ENCODE measurements at places on chromosomes 13 and 19. TPM values are rescaled to one million over a fixed set of nuclear protein-coding genes. Genes with fewer than 3 reads are reported as not detected.

DNA sequence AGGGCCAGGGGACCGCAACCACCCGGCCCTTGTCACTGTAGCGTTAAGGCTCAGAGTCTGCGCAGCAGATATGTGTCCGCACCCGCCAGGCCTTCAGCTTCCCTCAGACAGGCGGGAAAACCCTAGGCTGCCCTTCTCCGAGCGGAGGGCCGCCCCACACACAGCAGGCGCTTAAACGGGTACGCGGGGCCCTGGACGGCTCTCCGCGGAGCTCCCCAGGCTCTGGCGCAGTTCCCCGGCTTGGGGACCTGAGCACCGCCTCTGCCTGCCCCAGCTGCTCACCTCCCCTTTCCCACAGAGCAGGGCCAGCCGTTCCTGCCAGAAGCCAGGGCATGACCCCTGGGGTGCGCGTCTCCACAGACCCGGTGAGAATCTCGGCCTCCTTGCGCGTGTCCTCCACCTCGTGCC is 593 bp downstream of the ZNF135 start:
- DNase-seq: no peak

DNA sequence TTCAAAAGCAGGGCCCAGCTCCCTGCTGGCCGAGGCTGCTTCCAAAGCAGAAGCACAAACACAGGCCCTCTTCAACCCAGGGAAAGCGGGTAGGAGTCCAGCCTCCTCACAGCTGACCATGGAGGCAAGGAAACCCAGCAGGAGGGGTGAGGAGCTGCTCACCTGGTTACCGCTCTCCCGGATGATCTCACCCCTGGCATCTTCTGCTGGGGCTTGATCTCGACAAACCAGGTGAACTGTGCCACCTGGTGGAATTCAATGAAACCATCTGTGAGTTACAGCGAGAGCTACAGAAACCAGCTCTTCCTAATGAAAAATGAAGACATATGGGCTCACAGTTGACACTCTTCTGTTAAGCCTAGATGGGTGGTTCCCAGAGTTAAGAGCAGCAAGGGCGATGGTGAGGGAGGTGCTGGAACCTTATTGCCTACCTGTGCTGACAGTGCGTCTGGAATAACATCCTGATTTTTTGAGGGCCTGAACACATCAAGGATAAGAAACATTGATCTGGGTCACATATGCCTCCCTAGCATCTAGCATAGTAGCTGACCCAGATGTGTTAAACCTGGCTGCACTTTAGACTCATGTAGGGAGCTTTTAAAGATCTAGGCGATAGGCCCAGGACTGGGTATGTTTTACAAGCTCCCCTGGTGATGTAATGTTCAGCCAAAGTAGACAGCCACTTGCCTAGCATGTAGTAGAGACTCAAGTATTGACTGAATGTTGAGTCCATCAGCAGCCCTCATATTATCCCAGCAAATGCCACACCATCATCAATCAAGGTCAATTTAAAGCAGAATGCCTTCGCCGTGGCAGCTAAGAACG is 6.1 kb downstream of the DHRS12 start:
- DNase-seq: peak; percentile 69

Gene LRRC63
- polyA plus RNA-seq: 0.17 TPM

Gene ZNF844
- 19.2 TPM for polyA plus RNA-seq
